LHCN-M2 (cell line): ENCODE measurements at places on chromosomes 2 and 18. TPM values are rescaled to one million over a fixed set of nuclear protein-coding genes. Genes with fewer than 3 reads are reported as not detected.

Gene MERTK
- total RNA-seq, result 0.38 and 0.46 TPM in 2 replicates

DNA sequence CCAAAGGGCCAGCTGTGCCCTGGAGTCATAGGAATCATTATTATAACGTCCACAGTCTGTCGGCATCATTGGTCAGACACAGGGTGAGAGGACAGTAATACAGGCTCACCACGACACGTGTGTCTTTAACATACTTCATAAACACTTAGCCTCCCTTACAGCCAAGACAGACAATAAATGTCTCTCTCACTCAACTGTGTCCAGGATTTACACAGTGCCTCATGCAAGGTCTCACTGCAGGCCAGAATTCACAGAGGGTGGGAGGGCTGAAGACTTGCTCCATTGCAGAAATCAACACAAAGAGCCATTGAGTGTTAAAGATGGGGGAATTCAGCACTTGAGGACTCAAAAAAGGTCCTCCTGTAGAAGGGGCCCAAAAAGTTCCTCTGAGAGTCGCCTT is 210.5 kb downstream of the BCL2 start:
- DNase-seq, result no peak

- DNase-seq, result no peak
Observed at GRCh38 chr2:134304394-134305108, 50.7 kb downstream of the MGAT5 start.

- no peak for DNase-seq
Observed at GRCh38 chr2:151533127-151533526, 123.4 kb downstream of the RIF1 start.

- DNase-seq, result no peak
Observed at GRCh38 chr2:128451084-128452023, 132.7 kb upstream of the HS6ST1 start.

Gene LYG2
- total RNA-seq, result not detected in 2 replicates

DNA sequence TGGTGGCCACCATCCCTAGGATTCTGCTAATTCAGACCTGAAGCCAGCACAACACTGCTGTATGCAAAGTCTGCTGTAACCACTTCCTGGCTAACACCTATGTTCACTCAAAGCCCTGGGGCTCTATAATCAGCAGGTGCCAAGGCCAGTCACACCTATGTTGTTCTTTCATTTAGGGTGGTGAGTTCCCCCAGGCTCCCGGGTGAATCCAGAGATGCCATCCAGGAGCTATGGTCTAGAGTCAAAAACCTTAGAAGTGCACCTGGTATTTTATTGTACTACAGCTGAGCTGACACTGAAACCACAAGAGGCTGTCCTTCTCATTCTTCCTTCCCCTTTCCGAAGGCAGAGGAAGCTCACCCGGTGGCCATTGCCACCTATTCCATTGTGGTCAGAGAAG is 46.2 kb upstream of the CCDC141 start:
- DNase-seq, result no peak

Gene RNF152
- total RNA-seq, result 0.51 and 0.63 TPM in 2 replicates

GRCh38 chr2:174717273-174717672 is 47.0 kb downstream of the CHRNA1 start:
- peak; percentile 77 for DNase-seq

Gene POTEF
- not detected in 2 replicates for total RNA-seq

DNA sequence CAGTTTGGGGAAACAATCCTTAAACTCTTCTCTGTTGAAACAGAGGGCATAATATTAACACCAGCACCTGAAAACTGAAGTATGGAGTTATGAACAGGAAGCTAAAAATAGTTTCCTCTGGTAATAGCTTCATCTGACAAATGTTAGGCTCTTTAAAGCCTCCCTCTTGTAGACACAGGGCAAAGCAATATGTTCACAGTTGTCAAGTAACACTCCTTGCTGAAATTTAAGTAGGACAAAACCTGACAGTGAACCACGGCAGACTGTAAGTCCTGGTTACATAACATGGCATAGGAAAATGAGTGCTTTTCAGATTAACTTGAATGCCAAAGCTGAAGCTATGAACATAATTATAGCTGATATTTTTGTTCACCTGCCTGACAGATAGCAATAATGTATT is 172.9 kb downstream of the CMPK2 start:
- no peak for DNase-seq

Gene ZNF804A
- total RNA-seq, result 0.29 TPM in 1 of 2 replicates, not detected in the other

Gene DES
- total RNA-seq, result 863 and 1,551 TPM in 2 replicates

Gene LHCGR
- not detected in 2 replicates for total RNA-seq

Gene MCEE
- total RNA-seq, result 6.2 and 10.6 TPM in 2 replicates
